ENCODE measurements at places on chromosomes 12 and 14.

GRCh38 chr12:96386794-96387193 is 13.4 kb downstream of the CDK17 start:
- no peak for DNase-seq

- DNase-seq: no peak
Measured at GRCh38 chr12:108271951-108272872, 66.9 kb downstream of the CMKLR1 start.

GRCh38 chr12:59082952-59083351 is 162.6 kb upstream of the LRIG3 start:
- DNase-seq: no peak

DNA sequence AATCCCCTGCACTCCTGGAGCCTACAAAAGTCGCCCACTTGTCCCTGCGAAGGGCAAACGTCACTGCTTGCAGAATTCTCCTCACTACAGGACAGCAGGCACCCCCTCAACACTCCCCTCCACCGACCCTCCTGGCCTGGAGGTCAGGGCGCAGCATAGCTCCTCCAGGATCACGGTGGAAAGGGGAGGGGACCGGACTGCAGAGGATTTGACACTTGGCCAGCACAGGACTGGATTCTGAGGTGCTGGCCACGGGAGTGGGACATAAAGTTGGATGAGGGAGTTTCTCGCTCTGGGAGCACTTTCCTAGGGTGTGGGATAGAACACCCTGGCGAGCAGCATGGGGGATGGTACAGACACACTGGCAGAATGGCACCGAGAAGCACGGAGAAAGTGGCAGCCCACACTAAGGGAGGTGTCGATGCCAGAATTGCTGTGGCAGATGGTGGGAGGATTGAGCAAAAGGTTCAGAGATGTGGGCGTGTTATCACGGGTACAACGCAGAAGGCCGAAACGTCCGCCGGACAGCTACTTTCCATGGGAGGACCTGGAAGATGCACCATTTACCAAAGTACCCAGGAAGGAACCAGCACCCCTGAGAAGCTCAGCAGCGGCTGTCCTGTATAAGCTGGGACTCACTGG is 51.4 kb upstream of the DIO3 start:
- DNase-seq: no peak
